ENCODE measurements at places on chromosomes 5 and 9.

DNA sequence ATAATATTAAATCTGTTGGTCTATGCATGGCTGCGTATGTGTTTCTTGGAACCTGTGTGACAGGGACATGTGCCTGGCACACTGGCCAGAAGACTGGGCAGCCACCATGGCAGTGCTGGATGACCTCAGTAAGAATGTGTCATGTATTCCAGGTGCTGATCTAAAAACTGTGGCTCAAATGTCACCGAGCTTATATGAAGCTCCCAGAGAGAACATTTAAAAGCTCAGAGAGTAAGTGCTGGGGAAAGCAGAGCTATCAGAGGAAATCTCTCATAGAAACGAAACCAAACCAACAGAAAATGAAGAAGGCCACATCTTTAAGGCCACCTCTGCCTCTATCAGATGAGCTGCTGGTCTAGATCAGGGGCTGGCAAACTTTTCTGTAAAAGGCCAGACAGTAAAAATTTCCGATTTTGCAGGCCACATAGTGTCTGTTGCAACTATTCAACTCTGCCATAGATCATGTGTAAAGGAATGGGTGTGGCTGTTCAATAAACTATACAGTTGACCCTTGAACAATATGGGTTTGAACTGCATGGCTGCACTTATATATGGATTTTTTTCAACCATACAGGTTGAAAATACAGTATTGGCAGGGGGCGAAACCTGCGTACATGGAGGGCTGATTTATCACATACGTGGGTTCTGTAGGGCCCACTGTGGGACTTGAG, 31.8 kb downstream of the TSTD2 start:
- DNase-seq = no peak

- no peak for DNase-seq
Observed at GRCh38 chr9:123316053-123316718, 39.8 kb upstream of the CRB2 start.

DNA sequence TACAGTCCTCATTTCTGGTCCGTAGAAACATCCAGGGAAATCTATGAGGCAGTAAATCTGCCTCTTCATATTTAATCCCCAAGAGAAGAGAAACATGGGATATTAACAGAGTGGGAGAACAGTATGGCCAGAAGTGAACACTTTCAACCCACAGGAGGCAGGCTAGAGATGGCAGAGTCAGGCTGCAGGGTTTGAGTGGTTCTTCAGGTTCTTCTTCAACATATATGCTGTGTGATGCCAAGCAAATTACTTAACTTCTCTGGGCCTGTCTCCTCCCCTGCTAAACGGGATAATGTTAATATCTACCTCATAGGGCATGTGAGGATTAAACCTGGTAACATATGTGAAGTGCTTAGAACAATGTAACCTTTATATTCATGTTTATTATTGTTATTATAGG, 321.8 kb downstream of the PSAT1 start:
- DNase-seq = no peak

DNA sequence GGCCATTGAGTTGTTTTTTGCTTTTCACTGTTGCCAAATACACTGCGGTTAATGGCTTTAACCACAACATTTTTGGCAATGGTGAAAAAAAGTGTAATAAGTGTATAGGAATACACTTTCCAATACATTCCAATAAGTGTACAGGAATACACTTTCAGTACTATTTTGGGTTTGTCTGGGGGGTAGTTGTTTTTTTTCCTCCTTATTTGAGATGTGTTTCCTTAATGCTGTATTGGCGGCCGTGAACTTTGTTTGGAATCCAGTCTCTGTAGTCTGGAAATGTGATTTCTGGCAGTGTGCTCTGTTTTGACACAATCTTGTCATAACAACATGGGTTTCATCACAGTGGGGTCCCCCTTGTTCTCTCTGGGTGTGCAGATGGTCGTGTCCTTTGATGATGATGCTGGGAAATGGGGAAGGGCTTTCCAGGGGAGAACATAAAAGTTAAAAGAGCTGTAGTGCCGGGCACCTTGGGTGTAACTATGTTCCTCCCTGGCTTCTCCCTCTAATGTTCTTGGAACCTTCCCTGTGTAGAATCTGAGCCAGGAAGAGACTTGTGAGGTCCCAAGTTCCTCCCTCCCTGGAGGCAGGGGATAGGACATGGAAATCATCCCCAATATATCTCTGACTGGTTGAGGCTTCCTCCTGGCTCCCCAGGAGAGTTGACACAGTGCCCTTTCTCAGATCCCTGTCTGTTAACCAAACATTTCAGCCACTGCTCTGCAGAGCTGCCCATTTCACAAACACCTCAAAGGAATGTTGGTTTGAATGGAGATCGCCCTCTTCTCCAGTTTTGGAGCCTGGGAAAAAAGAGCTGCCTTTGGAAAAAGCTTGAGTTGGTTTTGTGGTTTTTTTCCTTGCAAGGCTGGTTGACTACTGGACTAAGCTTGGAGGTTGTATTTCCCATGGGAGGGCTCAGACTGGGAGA, 44.8 kb downstream of the RCL1 start:
- DNase-seq = no peak

DNA sequence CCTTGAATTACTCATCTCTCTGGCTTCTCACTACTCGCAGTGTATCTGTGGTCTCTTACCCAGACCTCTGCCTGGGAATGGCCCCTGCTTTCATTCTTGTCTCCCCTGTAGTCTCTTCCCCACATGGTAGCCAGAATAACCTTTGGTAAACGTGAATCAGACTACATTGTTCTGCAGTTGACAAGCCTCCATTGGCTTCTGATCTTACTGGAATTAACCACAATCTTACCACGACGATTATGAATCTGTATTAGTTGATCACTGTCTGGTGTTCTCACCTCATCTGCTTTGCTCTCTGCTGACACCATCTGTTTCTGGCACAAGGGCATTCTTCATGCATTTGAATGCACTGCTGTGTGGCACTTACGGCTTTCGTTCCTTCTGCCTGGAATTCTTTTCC, 781.2 kb downstream of the MTRR start:
- DNase-seq = no peak
